Activated CD4-positive, alpha-beta T cell treated with anti-CD3 and anti-CD28 coated beads for 36 hours (primary cell): ENCODE measurements at places on chromosomes 12 and 14.

- no peak for DNase-seq
These were observed 461.4 kb upstream of the SYT1 start for GRCh38 chr12:78403136-78403535.

DNA sequence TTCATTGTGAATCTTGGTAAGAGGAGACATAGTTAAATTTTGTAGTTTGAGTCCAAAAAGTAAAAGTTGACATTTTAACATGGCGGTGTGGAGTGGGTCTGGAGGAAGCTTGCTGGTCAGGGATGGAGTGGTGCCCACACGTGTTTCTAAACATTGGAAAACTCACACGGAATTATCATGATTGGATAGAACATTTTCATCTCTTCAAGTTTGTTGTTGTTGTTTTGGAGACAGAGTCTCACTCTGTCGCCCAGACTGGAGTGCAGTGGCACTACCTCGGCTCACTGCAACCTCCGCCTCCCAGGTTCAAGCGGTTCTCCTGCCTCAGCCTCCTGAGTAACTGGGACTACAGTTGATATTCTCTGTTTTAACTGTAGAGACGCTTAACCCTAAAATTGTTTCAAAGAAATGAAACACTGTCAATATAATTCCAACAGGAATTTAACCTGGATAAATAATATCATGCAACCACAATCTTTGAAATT, 502 bp upstream of the MBIP start:
- no peak for DNase-seq

- DNase-seq, result peak; percentile 74
These were observed 9.5 kb upstream of the CSAD start for GRCh38 chr12:53190108-53190729.

DNA sequence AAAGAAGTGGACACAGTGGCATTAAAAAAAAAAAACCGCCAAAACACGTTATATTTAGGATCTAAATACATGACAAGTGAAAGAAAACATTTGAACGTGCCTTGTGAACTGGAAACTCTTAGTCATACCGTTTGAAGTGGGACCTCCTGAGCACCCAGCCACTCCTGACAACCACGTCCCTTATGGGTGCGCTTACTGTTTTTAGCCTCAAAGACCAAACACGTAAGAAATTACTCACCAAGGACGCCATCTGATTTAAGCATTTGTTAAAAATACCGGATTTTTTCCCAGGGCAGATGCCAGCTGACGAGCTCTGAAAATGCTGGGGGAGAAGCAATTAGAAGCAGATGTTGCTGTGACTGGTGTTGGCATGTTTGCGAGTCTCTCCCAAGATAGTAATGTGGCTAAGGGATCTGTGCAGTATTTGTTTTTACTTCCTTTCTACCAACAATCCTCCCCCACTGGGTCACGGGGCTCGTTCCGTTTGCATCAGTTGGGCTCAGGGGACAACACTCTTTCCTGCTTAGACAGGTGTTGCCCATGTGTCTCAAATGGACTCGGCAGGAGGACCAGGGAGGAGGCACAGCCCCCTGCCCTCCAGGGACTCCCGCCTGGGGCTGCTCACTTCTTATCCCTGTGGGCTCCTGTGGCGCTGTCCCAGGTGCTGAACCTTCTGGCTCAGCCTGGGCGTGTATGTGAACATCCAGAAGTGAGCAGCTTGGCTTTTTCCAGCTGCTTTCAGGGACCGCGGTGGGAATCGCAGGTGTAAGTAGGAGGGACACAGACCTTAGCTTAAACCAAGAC, 101.0 kb downstream of the BEGAIN start:
- peak; percentile 82 for DNase-seq
